IgD-negative memory B cell (primary cell): ENCODE measurements at places on chromosomes 1 and 21. TPM values are rescaled to one million over a fixed set of nuclear protein-coding genes. Genes with fewer than 3 reads are reported as not detected.

The CNR2 gene
- polyA plus RNA-seq = 52.1 TPM

The PTGER3 gene
- not detected for polyA plus RNA-seq

The KCNJ9 gene
- polyA plus RNA-seq = not detected

The GNPAT gene
- 40.1 TPM for polyA plus RNA-seq

The PER3 gene
- polyA plus RNA-seq = 1.4 TPM

The IVL gene
- polyA plus RNA-seq = not detected

The GBP7 gene
- polyA plus RNA-seq = not detected

The NOTCH2 gene
- 46.5 TPM for polyA plus RNA-seq

The KRTAP12-4 gene
- not detected for polyA plus RNA-seq

The ICOSLG gene
- 8.5 TPM for polyA plus RNA-seq

The ETNK2 gene
- polyA plus RNA-seq = 1.5 TPM

The ZNF678 gene
- polyA plus RNA-seq = 9.3 TPM

The TRIM67 gene
- not detected for polyA plus RNA-seq

The LDLRAD1 gene
- polyA plus RNA-seq = not detected

The LCE2C gene
- not detected for polyA plus RNA-seq

The TLR5 gene
- 1.1 TPM for polyA plus RNA-seq

The FAM177B gene
- 30.0 TPM for polyA plus RNA-seq

The FCAMR gene
- polyA plus RNA-seq = not detected

The MAP3K7CL gene
- polyA plus RNA-seq = 68.6 TPM

The CCDC181 gene
- polyA plus RNA-seq = not detected

The OR2T11 gene
- polyA plus RNA-seq = not detected

The CYB561D1 gene
- polyA plus RNA-seq = 8.6 TPM

The GJB5 gene
- polyA plus RNA-seq = not detected

The LEMD1 gene
- polyA plus RNA-seq = not detected

The ZBTB7B gene
- polyA plus RNA-seq = 7.7 TPM

The TCHH gene
- polyA plus RNA-seq = not detected

The CFAP74 gene
- not detected for polyA plus RNA-seq

The FMO4 gene
- 1.5 TPM for polyA plus RNA-seq

The LCE2A gene
- polyA plus RNA-seq = not detected

The RAB25 gene
- polyA plus RNA-seq = 2.9 TPM

The FAM3B gene
- polyA plus RNA-seq = not detected

The HSPG2 gene
- polyA plus RNA-seq = 0.90 TPM

The MFSD2A gene
- polyA plus RNA-seq = 1.5 TPM

The ZMYND12 gene
- 0.39 TPM for polyA plus RNA-seq

The C1orf226 gene
- polyA plus RNA-seq = not detected

The GJA9 gene
- polyA plus RNA-seq = not detected

The OR14K1 gene
- polyA plus RNA-seq = not detected

The HSD3B1 gene
- not detected for polyA plus RNA-seq

The SPRR5 gene
- not detected for polyA plus RNA-seq

The S100A1 gene
- polyA plus RNA-seq = not detected

The WNT4 gene
- not detected for polyA plus RNA-seq

The OR10J1 gene
- not detected for polyA plus RNA-seq

The ZNF692 gene
- 17.0 TPM for polyA plus RNA-seq

The C1orf167 gene
- not detected for polyA plus RNA-seq

The SOAT1 gene
- polyA plus RNA-seq = 32.9 TPM

The SLAMF7 gene
- 26.8 TPM for polyA plus RNA-seq

The SPATA17 gene
- not detected for polyA plus RNA-seq

The INSRR gene
- polyA plus RNA-seq = not detected

The RAP1GAP gene
- not detected for polyA plus RNA-seq

The CHODL gene
- polyA plus RNA-seq = 0.21 TPM

The ARID1A gene
- polyA plus RNA-seq = 24.4 TPM

The DNASE2B gene
- polyA plus RNA-seq = not detected

The SMYD3 gene
- polyA plus RNA-seq = 35.9 TPM

The JAM2 gene
- 0.15 TPM for polyA plus RNA-seq

The ZNF593 gene
- polyA plus RNA-seq = 43.7 TPM

The PLA2G2F gene
- polyA plus RNA-seq = not detected

The AKT3 gene
- polyA plus RNA-seq = 1.0 TPM

The NEXN gene
- polyA plus RNA-seq = 3.8 TPM
